ENCODE measurements at places on chromosomes 4 and X.

DNA sequence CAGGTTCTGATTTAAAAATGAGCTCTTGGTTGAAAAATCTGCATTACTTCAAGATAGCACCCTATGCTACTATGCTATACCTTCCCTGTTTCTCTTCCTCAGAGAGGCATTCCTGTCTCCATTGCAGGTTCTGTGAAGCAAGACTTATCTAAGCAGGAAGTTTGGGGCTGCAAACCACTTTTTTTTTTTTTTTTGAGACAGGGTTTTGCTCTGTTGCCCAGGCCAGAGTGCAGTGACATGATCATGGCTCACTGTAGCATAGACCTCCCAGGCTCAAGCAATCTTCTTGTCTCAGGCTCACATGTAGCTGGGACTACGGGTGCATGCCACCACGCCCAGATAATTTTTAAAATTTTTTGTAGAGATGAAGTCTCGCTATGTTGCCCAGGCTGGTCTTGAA, 4.0 kb upstream of the CCNG2 start:
- ATAC-seq, result no peak

DNA sequence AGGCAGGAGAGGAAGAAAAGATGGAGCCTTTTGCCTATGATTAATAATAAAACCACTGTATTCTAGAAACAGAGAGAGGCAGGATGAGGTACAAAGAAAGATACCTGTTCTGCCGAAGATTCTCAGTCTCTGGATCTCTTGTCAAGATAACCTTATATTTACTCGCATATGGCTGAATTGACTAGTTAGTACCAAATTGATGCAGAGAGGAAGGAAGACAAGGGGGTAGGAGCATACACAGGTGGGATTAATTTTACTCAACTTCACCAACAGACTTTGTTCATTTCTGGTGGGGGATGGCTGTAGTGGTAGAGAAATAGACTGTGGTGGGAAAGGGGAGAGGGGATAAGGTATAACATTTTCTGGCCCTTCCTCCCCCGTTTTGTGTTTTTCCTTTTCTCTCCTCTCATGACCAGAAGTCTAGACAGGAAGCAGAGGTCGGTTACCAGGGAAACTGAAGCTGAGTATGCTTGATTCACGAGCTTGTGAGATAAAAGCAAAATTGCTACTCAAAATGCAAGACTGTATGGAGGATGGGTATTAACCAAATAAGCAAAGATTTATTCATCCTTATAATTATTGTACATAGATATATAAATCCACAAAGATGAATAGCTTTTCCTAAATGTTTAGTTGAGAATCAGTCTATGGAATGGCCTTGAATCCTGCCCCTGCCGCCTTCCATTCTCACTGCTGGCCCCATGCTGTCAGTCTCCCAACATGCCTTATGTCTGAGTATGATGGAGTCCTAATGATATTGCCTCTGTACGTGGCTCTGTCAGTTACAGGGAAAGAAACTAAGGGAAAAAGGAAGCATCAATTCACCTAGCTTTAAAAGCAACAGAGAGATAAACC, 17.8 kb upstream of the PAGE2B start:
- ATAC-seq, result no peak

DNA sequence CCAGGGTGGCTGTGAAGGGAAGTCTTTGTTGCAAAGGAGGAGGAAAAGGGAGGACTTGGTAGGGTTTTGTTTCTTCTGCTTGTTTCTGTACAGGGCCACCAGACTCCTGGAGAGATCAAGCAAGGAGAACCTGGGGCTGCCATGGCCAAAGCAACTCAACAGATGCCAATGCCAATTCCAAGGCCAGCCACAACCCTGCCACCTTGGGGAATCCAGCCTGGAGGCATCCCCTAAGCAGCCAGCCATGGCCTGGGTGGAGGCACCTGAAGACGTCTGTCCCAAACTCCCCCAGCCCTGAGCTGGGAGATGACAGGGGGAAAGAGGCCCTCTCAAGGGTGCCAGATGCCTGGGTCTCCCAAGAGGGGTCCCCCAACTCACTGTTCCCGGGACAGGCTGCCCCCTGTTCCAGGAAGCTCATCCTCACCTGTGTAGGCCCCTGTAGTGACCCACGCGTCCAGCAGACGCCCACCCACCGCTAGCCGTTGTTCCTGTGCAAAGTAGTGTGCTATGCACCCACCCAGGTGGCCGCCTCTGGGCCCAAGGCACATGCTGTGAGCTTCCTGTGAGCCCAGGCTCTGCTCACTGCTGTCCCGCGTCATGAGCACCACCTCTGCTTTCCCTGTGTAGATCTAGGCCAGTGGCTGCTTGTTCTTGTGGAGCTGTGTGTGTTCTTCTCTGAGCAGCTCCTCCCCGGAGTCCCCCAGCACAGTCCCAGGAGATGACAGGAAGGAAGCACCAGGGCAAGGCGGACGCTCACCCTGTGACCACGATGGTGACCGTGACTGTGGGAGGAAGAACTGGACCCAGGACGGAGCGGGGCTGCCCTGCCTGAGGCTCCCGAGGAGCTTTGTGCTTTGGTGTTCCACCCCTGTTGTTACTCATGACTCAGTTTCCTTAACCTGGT, 3.2 kb downstream of the PNMA3 start:
- ATAC-seq, result no peak

DNA sequence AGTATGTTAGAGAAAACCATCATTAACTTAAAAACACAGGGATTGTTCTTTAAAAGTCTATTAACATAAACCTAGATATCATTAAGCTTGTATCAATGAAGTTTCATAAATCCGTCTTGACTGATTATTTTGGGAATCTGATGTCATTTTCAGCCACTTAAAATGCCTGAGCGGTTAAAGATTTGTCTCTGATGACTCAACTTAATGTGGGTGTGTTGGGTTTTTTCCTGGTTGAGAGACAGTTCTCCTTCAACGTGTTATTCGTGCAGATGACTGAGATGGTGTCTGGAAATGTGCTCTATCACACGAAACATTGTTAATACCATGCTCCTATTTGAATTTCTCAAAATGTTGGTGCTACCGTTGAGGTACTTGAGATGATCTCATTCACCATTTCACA, 227.3 kb upstream of the TENM3 start:
- no peak for ATAC-seq

DNA sequence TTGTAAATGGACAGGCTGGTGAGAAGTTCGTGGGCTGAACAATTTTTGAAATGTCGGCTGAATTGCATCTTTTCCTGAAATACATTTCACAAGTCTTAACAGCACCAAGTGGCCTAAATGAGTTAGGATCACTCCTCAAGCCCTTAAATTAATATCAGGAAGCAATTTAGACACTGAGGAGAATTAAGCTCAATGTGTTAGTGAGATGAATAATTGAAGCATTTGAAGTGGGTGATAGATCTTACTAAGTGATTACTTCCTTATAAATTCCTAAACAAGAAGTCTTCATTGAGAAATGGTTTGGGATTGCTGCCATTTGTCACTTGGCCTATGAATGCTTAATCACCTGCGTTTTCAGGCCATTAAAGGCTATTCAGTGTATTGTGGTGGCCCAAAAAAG, 116.8 kb downstream of the NAA11 start:
- no peak for ATAC-seq

- ATAC-seq, result no peak
Observed at GRCh38 chr4:37721995-37722638, 35.9 kb upstream of the RELL1 start.

- no peak for ATAC-seq
Observed at GRCh38 chrX:38086451-38087215, 80.3 kb downstream of the SYTL5 start.

GRCh38 chrX:19707246-19707871, 180.0 kb downstream of the SH3KBP1 start:
- ATAC-seq, result no peak

All from stimulated activated memory B cell treated with anti-CD40 and anti-IgM and Interleukin-4, amounts not matched to agents 10 μg/mL and 1 μg/mL and 100 μg/mL, for 72 hours (primary cell).